Caki2 (cell line): ENCODE measurements at places on chromosomes 5 and 9. TPM values are rescaled to one million over a fixed set of nuclear protein-coding genes. Genes with fewer than 3 reads are reported as not detected.

- DNase-seq = no peak
Observed at GRCh38 chr5:146072595-146072994, 32.8 kb downstream of the PLAC8L1 start.

DNA sequence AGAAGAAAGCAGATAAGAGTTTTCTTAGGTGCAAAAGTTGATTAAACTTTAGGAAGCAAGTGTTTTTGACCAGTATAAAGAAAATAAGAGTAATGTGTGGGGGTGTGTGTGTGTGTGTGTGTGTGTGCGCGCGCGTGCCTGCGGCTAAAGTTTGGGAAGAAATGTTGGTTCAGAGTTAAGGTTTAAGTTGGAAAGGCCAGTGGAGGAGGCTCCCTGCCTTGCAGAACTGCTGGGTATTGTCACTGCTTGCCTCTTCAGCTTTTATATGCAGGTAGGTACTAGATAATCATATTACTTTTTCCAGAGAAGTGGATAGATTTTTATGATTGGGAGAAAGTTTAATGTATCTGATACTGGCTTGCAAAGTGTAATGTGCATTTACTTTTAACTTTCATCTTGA lies 2.0 kb downstream of the PIK3R1 start:
- no peak for DNase-seq

- no peak for DNase-seq
Observed at GRCh38 chr5:123992641-123993040, 480.7 kb downstream of the CSNK1G3 start.

Gene THBS4
- total RNA-seq = 0.87 and 5.2 TPM in 2 replicates

Gene CTXN3
- total RNA-seq = not detected in 2 replicates

Gene CRHBP
- total RNA-seq = not detected in 2 replicates

- DNase-seq = no peak
Observed at GRCh38 chr9:18397076-18397475, 76.9 kb upstream of the ADAMTSL1 start.

- no peak for DNase-seq
Observed at GRCh38 chr5:149217096-149217802, 54.4 kb upstream of the AFAP1L1 start.

- DNase-seq = no peak
Observed at GRCh38 chr9:125461636-125462190, 200.1 kb downstream of the GAPVD1 start.

GRCh38 chr5:89908876-89909275 lies 500.7 kb downstream of the CETN3 start:
- no peak for DNase-seq

DNA sequence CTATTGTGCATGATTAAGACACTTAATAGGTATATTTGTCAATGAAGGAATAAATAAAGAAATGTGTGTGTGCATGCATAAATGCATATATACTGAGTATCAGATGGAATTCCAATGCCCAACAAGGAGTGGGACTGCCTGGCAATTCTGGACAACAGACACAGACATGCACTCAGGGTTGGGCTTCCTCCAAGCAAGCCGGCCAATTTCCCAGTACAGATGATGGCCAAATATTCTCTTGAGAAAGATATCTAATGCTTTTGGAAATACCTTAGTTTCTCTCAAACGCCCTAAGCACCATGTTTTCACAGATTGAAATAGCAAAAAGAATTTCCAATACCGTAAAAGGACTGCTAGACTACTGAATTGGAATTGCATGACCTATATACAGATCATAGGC lies 11.1 kb downstream of the FTMT start:
- DNase-seq = no peak

DNA sequence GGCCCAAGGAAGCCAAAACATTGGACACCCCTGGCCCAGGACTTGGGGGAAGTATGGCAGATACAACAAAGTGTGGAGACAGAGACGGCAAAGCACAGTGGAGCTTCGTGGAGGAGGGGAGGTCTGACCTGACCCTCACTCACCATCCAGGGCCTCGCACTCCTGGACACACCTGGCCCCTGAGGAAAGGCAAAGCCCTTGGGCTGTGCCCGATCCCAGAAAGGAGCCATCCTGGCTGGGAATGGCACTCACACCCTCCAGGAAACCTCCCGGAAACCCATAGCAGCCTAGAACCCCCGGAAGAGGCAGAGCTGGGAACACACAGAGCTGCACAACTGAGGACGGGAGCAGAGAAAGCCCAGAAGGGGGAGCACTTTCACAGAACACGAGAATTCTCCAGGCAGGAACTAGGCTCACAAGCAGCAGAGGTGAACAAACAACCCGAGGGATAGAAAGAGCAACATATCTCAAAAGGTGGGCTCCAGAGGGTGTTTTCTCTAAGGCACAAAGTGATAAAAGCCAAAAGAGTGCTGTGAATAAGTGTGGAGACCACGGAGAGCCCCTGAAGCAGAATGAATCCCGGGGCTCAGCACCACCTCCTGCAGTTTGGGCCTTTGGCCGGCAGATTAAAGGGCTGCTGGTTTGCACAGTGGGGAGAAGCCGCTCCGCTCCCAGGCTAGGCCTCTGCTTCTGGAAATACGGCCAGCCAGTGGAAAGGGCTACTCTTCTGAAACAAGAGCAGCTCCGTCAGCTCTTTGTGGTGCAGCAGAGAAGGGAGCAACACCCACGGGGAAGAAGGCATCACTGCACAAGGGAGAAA lies 108.2 kb downstream of the UBE2R2 start:
- no peak for DNase-seq

DNA sequence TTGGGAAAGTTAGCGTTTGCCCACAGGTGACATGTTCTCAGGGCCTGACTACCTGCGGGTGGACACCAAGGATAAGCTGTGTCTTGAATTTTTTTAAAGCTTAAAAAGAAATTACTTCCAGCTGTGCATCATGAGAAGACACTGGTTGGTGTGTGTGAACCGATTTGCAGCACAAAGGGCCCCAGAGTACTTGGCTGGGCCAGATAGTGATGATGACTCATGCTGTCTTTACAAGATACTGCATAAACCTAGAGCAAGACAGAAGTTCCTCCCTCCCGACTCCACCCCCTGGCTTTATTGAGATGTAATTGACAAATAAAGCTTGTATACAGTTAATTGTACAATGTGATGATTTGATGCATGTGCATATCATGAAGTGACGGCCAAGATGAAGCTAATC lies 212.8 kb downstream of the NXNL2 start:
- DNase-seq = peak; percentile 34

GRCh38 chr5:4576908-4577307 lies 563.2 kb upstream of the ADAMTS16 start:
- DNase-seq = no peak

DNA sequence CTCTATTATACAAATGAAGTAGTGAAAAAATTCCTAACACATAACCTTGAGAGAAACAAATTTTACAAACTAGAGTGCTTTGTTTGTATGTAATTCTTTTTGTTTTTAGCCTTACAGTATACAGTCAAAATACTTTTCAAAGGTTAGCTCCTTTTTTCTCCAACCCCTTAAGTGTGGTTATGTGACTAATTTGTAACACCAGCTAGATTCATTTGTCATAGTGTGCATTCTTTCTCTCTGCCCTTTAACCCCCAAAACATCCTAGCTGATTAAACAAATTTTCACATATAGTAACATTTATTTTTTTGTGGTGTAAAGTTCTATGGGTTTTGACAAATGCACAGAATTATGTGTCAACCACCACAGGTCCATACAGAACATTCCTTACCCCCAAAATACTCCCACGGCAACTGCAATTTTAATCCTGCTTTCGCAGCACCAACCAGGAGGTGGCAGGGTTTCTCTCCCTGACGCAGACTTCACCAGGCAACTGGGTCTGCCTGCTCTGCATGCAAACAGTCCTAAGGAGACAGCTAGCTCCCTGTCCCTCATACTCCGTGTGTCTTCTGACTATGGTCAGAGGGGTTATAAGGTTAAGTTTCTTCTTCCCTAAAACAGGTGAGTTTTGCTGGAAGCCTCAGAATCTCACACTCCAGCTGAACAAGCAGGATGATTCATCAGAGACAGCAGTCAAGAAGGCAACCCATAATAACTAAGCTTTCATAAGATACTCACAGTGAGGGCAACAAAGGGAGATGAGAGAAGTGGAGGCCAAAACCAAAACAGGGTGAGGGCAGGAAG lies 44.5 kb upstream of the NR5A1 start:
- DNase-seq = peak; percentile 58

DNA sequence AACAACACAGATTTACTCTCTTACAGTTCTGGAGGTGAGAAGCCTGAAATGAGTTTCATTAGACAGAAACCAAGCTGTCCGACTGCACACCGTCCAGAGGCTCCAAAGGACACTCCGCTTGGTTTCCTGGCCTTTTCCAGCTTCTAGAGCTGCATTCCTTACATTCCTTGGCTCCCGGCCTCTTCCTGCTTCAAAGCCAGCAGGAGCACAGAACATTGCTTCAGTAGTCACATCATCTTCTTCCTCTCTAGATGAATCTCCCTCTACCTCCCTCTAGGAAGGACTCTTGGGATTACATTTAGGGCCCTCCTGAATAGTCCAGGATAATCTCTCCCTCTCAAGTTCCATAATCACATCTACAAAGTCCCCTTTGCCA lies 213.3 kb downstream of the CDK5RAP2 start:
- peak; percentile 71 for DNase-seq

Gene ITGA1
- total RNA-seq = 9.6 and 42.3 TPM in 2 replicates

DNA sequence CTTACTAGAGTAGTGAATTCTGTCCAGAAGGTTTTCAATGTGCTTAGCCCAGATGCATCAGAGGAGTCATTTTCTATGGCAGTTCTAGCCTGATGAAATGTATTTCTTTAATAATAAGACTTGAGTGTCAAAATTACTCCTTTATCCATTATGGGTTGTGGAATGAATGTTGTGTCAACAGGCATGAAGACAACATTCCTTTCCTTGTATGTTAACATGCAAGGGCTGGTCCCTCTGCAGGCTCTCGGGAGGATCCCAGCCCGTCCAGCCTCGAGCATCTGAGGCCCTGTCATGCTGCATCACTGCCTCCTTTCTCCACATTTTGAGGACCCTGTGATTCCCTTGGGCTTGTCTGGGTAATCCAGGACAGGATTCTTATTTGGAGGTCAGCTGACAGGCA lies 42.9 kb upstream of the FAM120AOS start:
- no peak for DNase-seq

GRCh38 chr5:10588779-10589447 lies 25.0 kb downstream of the ANKRD33B start:
- no peak for DNase-seq

Gene GDF9
- total RNA-seq = 0.30 TPM in 1 of 2 replicates, not detected in the other

Gene CDC14B
- total RNA-seq = 15.1 and 19.9 TPM in 2 replicates

- DNase-seq = no peak
Observed at GRCh38 chr5:75058986-75059535, 6.7 kb upstream of the GCNT4 start.

DNA sequence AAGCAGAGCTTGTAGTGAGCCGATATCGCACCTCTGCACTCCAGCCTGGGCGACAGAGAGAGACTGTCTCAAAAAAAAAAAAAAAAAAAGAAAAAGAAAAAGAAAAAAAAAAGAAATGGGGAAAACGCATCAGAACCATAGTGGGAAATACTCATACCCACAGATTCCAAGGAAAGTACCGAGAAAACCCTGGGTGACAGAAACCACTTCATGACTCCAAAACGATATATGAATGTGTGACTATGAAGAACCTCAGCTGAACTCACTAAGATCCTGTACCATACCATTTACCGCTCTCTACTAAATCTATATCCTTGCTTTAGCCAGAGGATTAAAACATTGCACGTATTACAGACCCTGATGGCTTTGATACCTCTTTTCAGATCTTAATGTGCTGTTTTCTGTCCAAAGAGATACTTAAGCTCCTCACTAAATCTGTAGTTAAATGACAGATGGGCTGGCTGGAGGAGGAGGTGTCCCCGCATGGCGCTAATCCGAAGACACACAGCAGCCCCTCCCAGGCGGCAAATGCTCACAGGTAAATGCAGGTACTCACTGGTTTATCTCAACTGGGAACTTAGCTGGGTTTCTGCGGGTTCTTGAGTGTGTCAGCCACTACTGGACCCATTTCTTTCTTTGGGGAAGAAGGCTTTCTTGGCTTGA lies 2.8 kb downstream of the LPCAT1 start:
- DNase-seq = no peak

Gene CKMT2
- total RNA-seq = not detected in 2 replicates

DNA sequence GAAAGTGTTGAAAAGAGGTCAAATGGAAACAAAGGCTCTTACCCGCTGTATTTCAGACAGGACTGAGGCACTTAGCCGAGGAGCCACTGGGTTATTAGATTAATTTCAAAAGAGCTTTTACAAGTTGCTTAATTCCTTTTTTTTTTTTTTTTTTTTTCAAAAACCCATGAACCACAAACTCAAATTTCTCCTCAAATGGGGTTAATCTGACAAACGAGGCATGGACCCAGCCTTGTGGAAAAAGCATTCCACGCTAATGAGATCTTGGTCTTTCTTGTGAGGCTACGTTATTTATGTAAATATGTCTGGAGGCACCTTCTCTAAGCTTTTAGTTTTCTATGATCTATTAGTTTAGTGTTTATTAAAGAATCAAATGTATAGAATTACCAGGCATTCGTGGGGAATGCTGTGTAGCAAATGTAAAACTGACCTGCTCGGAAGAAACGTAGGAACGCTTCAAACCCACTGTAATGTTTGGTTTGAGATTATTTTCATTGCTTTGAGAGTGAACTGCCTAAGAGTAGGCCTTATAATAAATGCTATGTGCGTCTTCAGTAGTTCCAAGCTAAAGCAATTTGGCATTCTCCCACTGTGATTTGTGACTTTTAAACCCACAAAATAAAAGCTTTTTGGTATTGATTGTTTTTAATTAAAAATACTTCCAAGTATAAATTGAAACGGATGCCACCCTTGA lies 134.7 kb downstream of the CDH6 start:
- DNase-seq = no peak

DNA sequence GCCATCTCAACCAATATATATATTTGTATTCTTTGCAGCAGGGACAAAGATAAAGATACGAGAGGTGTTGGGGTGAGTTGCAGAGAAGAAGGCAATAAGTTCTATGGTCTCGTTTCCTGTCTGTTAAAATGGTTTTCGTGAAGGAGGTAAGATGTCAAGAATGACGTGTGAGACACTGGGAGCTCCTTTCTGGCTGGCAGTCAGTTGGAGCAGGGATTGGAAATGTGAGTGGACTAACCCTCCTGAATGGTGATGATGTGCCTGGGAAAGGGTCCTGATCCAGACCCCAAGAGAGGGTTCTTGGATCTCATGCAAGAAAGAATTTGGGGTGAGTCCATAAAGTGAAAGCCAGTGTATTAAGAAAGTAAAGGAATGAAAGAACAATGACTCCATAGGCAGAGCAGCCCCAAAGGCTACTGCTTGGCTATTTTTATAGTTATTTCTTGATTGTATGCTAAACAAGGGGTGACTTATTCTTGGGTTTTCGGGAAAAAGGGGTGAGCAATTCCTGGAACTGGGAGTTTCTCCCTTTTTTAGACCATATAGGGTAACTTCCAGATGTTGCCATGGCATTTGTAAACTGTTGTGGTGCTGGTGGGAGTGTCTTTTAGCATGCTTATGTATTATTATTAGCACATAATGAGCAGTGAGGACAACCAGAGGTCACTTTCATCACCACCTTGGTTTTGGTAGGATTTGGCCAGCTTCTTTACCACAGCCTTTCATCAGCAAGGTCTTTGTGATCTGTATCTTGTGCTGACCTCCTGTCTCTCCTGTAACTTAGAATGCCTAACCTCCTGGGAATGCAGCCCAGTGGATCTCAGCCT lies 53.7 kb downstream of the SPATA31C2 start:
- DNase-seq = no peak
